Activated CD4-positive, alpha-beta T cell treated with anti-CD3 and anti-CD28 coated beads, Interleukin-2, amount 10 ng/mL, durations not matched to agents 7 days and 5 days (primary cell): ENCODE measurements at places on chromosomes 5 and 9. TPM values are rescaled to one million over a fixed set of nuclear protein-coding genes. Genes with fewer than 3 reads are reported as not detected.

- H3K4me1 ChIP-seq, result no peaks in the 10 kb centered on the region
- no peaks in the 10 kb centered on the region for H3K36me3 ChIP-seq
- no peak for DNase-seq
- H3K27me3 ChIP-seq, result peaks cover 24% of the 10 kb centered on the region
- no peak overlapping the region for H3K27ac ChIP-seq
- no peak overlapping the region for H3K4me3 ChIP-seq
Measured at GRCh38 chr5:168327019-168327421, 35.6 kb downstream of the WWC1 start.

CBY3 gene
- total RNA-seq, result 0.35 TPM

DNA sequence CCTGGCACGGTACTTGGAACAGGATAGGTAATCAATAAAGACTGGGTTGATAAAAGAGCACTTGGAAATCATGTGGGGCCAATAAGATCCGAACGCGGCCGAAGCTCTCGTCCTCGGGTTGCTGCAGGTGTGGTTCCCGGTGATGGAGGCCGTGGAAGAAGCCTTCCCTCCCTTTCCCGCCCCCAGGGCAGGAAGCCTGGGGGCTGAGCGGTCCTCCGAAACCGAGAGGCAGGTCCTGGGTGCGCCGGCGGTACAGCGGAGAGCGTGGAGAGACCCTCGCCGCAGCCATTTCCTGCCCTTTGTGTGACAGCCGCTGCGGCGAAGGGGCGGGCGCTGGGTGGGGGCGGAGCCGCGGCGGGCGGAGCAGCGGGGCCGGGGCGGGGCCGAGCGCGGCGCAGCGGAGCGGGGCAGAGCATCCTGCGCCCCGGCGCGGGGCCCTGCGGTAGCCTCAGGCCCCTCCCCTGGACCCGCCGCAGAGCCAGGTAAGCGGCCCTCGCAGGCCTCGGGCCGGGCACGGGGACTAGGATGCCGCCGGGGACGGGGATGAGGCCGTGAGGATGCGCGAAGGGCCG lies at the start of gene CYFIP2:
Gene CYFIP2 (plus strand): TSS at position 410 of the 572 bp plus-strand sequence. CDS start 19,239 bp downstream, outside the sequence.
- H3K36me3 ChIP-seq, result peaks cover 51% of the 10 kb centered on the region
- peak within 1 kb of the TSS; percentile 97 for H3K4me3 ChIP-seq
- peak within 1 kb of the TSS; percentile 98 for H3K27ac ChIP-seq
- H3K4me1 ChIP-seq, result peaks cover 71% of the 10 kb centered on the region
- peak; percentile 90 for DNase-seq

- no peak for DNase-seq
- no peak overlapping the region for H3K4me3 ChIP-seq
- H3K27ac ChIP-seq, result no peak overlapping the region
- H3K27me3 ChIP-seq, result no peaks in the 10 kb centered on the region
Measured at GRCh38 chr5:12313602-12314001, 409.4 kb upstream of the CTNND2 start.

- no peaks in the 10 kb centered on the region for H3K27me3 ChIP-seq
- no peak overlapping the region for H3K4me3 ChIP-seq
- peaks cover 8% of the 10 kb centered on the region for H3K4me1 ChIP-seq
Measured at GRCh38 chr5:74391410-74391809, 249.1 kb downstream of the ENC1 start.

TIMD4 gene
- 1.2 TPM for total RNA-seq

DNA sequence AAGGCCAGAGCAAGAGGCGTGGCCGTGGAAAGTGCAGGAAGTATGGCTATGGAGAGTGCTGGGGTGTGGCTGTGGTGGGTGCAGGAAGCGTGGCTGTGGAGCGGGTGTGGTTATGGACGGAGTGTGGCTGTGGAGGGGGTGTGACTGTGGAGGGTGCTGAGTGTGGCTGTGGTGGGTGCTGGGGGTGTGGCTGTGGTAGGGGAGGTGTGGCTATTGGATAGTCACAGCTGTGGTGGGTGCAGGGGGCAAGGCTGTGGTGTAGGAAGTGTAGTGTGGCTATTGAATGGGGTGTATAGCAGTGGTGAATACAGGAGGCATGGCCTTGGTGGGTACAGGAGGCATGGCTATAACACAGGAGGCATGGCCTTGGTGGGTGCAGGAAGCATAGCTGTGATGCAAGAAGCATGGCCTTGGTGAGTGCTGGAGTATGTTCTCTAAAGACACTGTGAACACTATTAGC lies 40.8 kb upstream of the SPATA31C2 start:
- H3K27ac ChIP-seq, result peak overlapping the region; percentile 59
- no peaks in the 10 kb centered on the region for H3K36me3 ChIP-seq

FOXE1 gene
- total RNA-seq, result not detected

DNA sequence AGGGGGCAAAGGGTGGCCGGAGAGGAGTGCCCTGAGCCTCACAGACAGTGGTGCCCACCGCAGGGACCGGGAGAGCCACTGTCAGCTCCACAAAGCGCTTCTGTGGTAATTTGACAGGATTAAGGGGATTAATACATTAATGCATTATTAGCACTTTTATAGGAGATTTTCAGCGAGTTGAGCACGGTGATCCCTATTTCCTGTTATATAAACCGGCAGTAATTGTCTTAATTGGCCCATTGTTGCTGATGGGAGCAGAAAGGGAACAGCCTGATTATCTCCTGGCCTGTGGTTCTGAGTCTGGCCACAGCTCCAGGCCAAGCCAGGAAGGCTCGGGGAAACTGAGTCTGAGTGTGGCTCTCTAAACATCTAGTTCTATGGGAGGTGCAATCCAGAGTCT lies 423.6 kb downstream of the CDK5RAP2 start:
- H3K4me3 ChIP-seq, result no peak overlapping the region
- H3K4me1 ChIP-seq, result no peaks in the 10 kb centered on the region
- H3K27ac ChIP-seq, result no peak overlapping the region

GRCh38 chr9:80500300-80500699 lies 928.5 kb downstream of the TLE4 start:
- no peak overlapping the region for H3K27ac ChIP-seq
- H3K4me3 ChIP-seq, result no peak overlapping the region
- no peak for DNase-seq
- no peaks in the 10 kb centered on the region for H3K27me3 ChIP-seq
- no peaks in the 10 kb centered on the region for H3K4me1 ChIP-seq

- H3K4me1 ChIP-seq, result peaks cover 66% of the 10 kb centered on the region
- no peaks in the 10 kb centered on the region for H3K27me3 ChIP-seq
- H3K27ac ChIP-seq, result peak overlapping the region; percentile 33
- DNase-seq, result no peak
- peaks cover 29% of the 10 kb centered on the region for H3K36me3 ChIP-seq
Measured at GRCh38 chr5:148386041-148386440, 2.3 kb downstream of the FBXO38 start.

GRCh38 chr5:96902876-96903275 lies 26.6 kb downstream of the ERAP2 start:
- H3K27me3 ChIP-seq, result no peaks in the 10 kb centered on the region
- peaks cover 10% of the 10 kb centered on the region for H3K4me1 ChIP-seq
- H3K4me3 ChIP-seq, result no peak overlapping the region
- peaks cover 67% of the 10 kb centered on the region for H3K36me3 ChIP-seq

- no peaks in the 10 kb centered on the region for H3K27me3 ChIP-seq
- peak; percentile 73 for DNase-seq
- peak overlapping the region; percentile 30 for H3K4me3 ChIP-seq
- H3K36me3 ChIP-seq, result peaks cover 87% of the 10 kb centered on the region
- peaks cover 82% of the 10 kb centered on the region for H3K4me1 ChIP-seq
- H3K27ac ChIP-seq, result peak overlapping the region; percentile 85
Measured at GRCh38 chr9:120915854-120916470, 10.6 kb downstream of the TRAF1 start.

DNA sequence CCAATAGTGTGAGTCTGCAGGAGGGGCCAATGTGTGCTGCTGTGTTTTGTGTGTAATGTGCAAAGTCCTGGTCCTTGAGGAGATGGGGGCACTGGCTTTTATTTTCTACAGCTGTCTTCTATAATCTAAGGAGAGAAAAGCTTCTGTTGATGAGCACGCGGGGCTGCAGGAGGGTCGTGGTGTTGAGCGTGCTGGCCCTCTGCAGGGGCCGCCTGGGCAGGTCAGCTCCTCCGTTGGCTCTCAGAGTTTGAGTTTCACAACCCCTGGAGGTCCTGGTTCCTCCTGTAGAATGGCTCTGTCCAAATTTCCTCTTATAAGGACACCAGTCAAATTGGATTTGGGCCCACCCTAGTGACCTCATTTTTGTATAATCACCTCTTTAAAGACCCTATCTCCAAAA lies 12.6 kb downstream of the OR2V1 start:
- DNase-seq, result no peak
- H3K27me3 ChIP-seq, result peaks cover 63% of the 10 kb centered on the region
- H3K27ac ChIP-seq, result no peak overlapping the region

DNA sequence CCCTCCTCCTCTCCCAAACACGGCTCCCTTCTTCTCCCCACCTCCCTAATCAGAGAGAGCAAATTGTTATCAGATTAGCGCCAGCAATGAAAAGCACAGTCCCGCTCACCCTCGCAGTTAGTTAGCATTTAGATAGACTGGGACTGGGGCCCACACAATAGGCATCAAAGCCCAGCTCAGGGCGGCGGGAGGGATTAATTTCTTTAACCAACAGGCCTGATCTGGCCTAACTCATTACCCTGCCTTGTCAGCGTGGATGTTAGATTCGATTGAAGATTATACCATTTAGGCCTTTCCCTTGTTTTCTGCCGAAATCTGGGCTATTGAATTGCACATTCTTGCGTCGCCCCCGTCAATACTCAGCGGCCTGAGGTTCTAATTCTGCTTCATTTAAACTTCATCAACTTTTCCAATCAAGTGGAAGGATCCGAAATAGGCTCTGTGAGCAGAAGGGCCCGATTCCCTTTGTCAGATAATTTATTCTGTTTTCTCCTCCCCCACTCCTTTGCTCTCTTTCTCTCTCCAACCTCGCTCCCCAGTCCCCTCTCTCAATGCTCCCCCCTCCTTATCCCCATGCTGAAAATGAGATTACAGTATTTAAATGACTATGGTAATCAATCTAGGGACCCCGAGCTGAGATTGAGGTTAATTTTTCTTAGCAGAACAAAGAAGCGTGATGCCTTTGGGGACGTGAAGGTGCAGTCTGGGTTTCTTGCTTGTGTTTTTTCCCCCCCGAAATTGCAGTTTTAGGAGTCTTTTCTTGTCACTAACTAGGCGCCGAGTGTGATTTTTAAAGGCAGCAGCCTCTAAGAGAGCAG lies 15.1 kb downstream of the CFAP77 start:
- H3K27me3 ChIP-seq, result peaks cover 48% of the 10 kb centered on the region
- H3K36me3 ChIP-seq, result no peaks in the 10 kb centered on the region
- no peaks in the 10 kb centered on the region for H3K4me1 ChIP-seq
- H3K27ac ChIP-seq, result no peak overlapping the region
- no peak overlapping the region for H3K4me3 ChIP-seq

CAMK4 gene
- total RNA-seq, result 138 TPM

DNA sequence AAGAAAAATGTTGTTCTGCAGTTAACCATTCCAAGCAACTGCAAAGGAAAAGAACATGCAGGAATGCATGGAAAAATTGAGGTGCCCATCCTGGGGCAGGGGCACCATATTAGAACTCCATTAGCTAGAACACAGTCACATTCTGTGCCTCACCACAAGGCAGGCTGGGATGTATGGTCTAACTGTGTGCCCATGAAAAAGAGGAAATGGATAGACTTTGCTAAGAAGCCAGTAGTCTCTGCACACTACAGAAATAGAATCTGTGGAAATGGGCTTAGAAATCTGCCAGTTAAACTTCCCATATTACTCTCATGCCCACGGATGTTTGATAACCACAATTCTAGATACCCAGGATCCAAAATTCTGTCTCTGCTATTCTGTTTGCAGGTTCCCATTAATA lies 423.8 kb upstream of the SMARCA2 start:
- peaks cover 2% of the 10 kb centered on the region for H3K27me3 ChIP-seq
- H3K4me1 ChIP-seq, result no peaks in the 10 kb centered on the region
- DNase-seq, result no peak
- no peak overlapping the region for H3K4me3 ChIP-seq
- H3K36me3 ChIP-seq, result no peaks in the 10 kb centered on the region

DNA sequence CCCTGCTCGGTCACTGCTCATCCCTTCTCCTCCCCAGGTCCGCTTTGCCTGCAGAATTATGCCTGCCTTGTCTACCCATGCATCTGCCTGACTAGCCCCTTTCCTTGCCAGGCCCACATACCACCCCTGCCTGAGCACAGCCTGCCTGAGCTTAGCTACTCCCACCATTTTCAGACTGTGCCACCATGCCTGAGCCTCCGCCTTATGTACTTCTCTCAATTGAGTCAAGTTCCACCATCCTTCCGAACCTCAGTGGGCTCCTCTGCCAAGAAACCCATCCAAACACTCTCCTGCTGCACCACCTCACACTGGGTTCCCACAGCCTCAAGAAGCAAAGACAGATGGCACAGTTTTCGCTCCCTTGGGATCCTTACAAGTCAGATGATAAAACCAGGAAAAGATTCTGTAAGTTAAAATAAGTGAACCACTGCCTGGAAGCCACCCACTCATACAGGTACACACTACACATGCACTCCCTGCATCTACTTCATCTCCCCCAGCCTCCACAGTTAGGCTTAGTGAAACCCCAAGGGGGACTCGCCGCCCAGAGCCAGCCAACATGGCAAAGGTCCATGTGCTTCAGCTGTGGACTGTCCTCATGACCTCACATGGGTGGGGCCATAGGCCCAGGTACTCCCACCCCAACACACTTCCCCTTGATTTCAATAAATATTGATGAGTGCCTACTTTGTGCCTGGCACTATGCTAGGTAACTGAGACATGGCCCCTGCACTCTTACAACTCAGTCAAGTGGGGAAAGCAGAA lies 23.1 kb downstream of the P4HA2 start:
- no peak overlapping the region for H3K27ac ChIP-seq
- no peaks in the 10 kb centered on the region for H3K36me3 ChIP-seq
- no peaks in the 10 kb centered on the region for H3K4me1 ChIP-seq
- H3K27me3 ChIP-seq, result peaks cover 5% of the 10 kb centered on the region
- DNase-seq, result no peak

- no peaks in the 10 kb centered on the region for H3K4me1 ChIP-seq
- DNase-seq, result no peak
Measured at GRCh38 chr5:40547994-40548575, 131.6 kb upstream of the PTGER4 start.

EPB41L4A gene
- 0.62 TPM for total RNA-seq

GRCh38 chr9:93259490-93260262 lies 75.7 kb downstream of the WNK2 start:
- H3K4me3 ChIP-seq, result no peak overlapping the region
- no peaks in the 10 kb centered on the region for H3K27me3 ChIP-seq
- peak; percentile 2 for DNase-seq
- no peaks in the 10 kb centered on the region for H3K4me1 ChIP-seq

- DNase-seq, result no peak
- H3K27me3 ChIP-seq, result peaks cover 17% of the 10 kb centered on the region
- no peak overlapping the region for H3K4me3 ChIP-seq
- no peak overlapping the region for H3K27ac ChIP-seq
- peaks cover 24% of the 10 kb centered on the region for H3K4me1 ChIP-seq
Measured at GRCh38 chr5:97097326-97098230, 44.8 kb downstream of the LIX1 start.

GRCh38 chr9:124271660-124272059 lies 13.9 kb downstream of the NEK6 start:
- no peak for DNase-seq
- H3K4me3 ChIP-seq, result no peak overlapping the region
- H3K27me3 ChIP-seq, result peaks cover 6% of the 10 kb centered on the region
- H3K4me1 ChIP-seq, result no peaks in the 10 kb centered on the region
- no peaks in the 10 kb centered on the region for H3K36me3 ChIP-seq

GRXCR2 gene
- total RNA-seq, result not detected
